ENCODE measurements at places on chromosomes 2 and 18.
A peak's percentile ranks its signal among the peaks of the same experiment; 100 is the strongest.

DNA sequence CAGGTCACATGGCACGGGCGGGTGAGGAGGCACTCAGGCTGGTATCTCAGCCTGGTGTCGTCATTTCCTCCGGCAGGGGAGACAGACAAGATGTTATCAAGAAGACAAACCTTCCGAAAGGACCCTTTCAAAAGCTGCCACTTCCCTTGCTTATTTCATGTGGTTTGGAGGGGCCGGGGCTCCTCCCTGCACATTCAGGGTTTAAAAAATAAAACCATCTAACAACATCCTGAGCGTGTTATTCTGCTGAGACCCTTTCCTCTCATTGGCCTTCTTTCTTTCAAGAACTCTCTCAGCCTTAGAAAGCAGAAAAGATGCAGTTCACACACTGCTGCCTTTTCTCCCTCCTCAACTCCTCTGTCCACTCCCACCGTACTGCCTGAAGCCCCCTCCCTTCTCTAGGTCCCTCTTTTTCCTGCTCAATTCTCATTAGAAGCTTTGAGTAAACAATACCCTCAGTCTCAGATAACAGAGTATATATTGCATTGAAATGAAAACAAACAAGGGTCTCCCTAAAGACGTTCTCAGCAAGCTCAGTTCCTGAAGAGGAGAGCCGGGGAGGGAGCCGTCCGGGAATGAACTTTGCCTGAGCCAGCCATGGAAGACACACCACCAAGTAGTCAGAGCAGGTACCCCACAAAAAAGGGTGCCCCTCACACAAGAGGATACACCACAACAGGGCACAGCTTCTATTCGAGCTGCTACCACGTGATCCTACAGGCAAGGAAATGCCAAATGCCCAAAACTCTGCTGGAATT is 9.7 kb downstream of the SMAD7 start:
- DNase-seq = no peak

- no peak for DNase-seq
Measured at GRCh38 chr2:177782613-177783012, 290.0 kb downstream of the PDE11A start.

GRCh38 chr18:35227254-35227653 is 13.6 kb upstream of the ZNF397 start:
- no peak for DNase-seq

DNA sequence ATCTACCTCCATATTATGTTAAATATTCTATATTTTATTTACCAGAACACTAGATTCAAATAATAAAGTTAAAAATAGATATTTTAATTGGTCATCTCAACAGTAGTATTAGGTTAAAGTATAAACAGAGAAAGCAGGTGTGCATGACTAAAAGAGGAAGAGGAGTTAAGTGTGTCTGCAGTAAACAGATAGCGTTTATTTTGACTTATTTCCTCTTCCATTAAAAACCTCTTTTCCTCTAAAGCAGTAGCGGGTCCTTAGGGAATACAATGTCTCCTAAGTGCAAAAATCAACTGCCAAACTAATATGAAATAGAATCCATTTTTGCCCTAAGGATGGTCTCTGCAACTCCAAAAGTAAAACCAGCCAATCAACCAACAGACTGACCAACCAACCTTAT is 27.7 kb downstream of the EIF2AK3 start:
- DNase-seq = no peak

DNA sequence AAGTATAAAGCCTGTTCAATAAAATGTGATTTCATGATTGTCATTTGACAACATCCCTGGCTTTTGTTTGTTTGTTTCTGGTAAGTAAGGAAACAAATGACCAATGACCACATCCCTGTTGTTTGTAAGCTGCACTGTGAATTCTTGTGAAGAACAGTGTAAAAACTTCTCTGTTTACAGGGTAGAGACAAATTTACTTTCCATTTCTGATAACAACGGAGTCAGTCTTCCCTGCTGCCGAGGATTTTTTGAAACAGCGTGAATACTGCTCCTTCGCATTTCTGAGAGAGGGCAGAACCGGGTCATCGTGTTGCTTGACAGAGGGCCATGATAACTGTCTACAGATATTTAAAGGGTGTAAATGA is 38.4 kb upstream of the CTAGE1 start:
- DNase-seq = no peak

- DNase-seq = no peak
Measured at GRCh38 chr18:10515456-10515855, 10.4 kb upstream of the NAPG start.

- DNase-seq = no peak
Measured at GRCh38 chr2:16655445-16655837, 10.2 kb downstream of the CYRIA start.

DNA sequence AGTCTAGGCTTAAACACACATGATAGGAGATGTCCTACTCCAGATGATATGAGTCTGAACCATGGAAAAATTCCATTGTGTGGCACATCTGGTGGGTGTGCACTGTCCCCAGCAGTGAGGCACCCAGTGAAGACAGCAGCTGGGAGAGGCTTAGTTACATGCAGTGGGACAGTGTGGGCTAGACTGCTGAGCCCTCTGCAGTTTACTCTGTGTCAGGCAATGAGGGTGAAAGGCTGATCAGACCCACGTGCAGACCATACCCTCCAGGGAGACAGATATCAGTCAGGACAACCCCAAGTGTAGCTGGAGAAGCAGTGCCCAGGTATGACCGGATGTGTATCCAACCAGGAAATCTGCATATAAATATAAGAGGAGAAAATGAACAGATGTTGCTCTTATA is 13.4 kb downstream of the IL37 start:
- no peak for DNase-seq

DNA sequence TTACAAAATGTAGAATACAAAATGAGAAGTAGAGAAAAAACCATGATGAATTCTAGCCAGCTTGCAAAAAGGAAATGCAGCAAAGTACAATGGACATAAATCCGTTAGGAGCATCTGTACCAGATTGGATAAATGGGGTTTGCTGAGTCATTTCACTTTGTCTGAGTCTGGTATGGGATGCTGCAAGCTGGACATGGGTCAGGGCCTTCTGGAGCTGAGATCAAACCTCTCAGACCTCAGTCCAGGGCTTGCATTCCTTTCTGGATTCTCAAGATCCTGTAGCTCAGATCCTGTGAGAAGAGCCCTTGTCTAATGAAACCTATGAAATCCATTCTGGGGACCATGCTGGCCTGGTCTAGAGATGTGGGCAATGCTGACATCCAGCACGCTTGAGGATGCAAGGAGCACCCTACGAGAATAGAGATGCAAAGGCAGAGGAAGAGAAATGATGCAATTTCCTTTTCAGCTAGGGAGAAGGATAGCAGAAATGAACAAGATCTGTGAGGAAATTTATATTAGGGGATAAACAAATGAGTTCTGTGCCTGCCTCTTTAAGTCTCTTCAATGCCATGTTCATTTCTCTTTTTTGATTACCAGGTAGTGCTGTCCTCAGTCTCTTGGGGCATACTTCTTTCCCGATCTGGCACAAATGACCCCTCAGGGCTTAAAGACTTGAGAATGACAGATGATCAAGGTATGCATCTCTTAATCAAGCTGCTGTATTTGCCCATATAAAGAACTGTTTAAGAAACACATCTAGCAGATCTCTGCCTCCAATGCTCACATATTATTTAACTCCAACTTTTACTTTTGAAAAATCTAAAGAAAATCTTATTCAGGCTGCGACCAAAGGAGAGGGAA is 230.4 kb downstream of the MEIS1 start:
- no peak for DNase-seq

- DNase-seq = no peak
Measured at GRCh38 chr2:75592030-75592429, 31.3 kb upstream of the EVA1A start.

- DNase-seq = no peak
Measured at GRCh38 chr2:20391951-20392699, 41.5 kb upstream of the PUM2 start.

GRCh38 chr2:109386004-109386695 is 227.6 kb downstream of the SEPTIN10 start:
- peak; percentile 33 for DNase-seq

DNA sequence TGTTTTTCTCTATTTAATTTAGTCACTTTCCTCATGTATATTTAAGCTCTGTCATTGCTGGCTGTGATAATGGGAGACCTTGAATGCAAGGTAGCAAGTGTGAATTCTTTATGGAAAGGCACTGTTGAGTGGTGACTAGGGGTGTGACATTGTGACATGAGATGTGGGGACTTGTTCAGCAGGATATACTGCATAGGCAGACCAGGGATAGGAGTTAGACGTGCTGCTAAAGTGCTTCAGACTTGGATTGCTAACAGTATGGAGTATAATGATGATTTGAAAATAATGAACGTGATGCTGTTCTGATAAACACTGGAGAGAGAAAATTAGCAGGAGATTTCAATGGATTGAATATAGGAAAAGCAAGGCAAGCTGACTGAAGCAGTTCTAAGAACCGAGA is 135.1 kb downstream of the NCOA1 start:
- DNase-seq = peak; percentile 20

- no peak for DNase-seq
Measured at GRCh38 chr2:205768815-205769494, 86.7 kb downstream of the NRP2 start.

DNA sequence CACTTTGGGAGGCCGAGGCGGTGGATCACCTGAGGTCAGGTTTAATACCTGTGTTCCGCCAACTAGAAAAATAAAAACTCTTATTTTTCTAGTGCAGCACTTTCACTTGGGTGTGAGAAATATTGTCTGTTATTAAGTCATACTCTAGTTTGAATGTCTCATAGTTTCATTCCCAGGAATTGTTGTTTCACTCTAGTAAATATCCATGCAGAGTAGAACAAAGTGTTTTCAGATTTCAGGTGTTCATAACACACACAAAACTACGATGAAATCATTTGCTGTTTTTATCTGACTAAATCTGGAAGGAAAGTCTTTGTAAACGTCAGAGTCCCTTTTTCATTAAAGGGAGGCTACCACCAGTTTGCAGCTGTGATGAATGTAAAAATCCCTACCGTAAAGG is 4.0 kb downstream of the FAM117B start:
- no peak for DNase-seq

DNA sequence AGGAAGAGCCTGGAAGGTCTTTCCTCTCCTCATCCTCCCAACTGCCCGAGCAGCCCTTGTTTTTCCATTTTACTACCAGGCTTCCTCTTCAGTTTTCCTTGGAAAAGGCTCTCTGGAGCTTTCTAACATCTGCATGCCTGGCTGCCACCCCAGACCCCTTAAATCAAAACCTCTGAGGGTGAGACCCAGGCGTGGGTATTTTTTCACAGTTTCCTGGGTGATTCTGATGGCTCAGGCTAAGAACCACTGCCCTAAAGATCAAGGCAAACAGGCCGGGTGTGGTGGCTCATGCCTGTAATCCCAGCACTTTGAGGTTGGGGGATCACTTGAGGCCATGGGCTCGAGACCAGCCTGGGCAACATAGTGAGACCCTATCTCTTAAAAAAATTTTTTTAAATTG is 35.4 kb downstream of the EMILIN2 start:
- DNase-seq = no peak

GRCh38 chr2:211329882-211330281 is 773.5 kb downstream of the CPS1 start:
- DNase-seq = no peak

- DNase-seq = no peak
Measured at GRCh38 chr2:143426296-143426695, 297.1 kb downstream of the ARHGAP15 start.

GRCh38 chr18:923144-923866 is 18.6 kb downstream of the ADCYAP1 start:
- peak; percentile 95 for DNase-seq

DNA sequence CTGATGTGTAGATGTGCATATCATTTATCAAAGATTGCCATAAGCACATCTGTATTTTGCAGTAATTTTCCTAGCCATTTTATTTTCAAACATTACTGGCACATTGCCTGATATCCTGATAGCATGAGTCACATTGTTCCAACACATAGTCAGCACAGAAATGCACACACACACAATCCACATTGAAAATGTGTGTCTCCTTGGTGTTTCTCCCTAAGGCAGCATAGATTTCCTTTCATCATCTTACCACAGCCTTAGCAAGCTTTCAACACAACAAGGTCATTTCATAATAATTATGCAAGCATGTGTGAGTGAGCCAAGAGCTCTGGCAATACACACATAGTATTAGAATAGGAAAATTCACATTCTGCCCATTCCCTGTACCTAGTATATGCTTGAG is 245.4 kb upstream of the MEIS1 start:
- DNase-seq = no peak

DNA sequence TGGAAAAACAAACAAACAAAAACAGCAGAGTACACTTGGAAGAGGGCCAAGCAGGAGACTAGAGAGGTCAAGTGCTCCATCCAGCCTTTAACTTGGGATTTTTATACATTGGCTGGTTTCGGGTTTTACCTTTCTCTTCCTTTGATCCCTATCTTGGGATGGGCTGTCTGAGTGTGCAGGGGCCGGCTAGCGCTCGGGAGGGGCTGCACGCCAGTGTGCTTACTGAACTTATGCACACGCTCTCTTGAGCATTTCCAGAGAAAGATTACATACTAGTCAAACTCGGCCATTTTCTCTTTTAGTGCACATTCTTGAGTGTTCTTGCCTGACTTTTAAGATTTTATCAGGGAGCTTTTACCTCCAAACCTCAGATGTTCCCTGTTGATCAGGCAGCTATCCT is 707.8 kb downstream of the DSC3 start:
- no peak for DNase-seq

- DNase-seq = no peak
Measured at GRCh38 chr2:151729415-151729811, 4.9 kb downstream of the NEB start.

DNA sequence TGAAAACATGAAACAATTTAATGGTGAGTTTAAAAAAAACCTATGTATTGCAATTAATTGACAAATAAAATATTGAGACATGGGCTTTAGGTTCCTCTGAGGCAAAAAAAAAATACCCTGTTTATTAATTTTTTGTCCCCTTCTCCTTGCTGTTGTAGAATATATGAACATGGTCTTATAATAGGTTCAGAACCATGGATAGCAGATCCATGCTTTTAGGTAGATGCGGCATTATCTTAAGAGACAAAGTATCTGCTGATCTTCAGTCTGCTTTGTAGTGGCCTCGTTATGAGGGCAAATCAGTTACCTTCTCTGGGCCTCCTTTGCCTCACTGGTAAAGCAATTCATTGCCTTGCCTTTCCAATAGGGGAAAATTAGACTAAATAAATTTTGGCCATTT is 850.7 kb downstream of the NRXN1 start:
- DNase-seq = no peak

DNA sequence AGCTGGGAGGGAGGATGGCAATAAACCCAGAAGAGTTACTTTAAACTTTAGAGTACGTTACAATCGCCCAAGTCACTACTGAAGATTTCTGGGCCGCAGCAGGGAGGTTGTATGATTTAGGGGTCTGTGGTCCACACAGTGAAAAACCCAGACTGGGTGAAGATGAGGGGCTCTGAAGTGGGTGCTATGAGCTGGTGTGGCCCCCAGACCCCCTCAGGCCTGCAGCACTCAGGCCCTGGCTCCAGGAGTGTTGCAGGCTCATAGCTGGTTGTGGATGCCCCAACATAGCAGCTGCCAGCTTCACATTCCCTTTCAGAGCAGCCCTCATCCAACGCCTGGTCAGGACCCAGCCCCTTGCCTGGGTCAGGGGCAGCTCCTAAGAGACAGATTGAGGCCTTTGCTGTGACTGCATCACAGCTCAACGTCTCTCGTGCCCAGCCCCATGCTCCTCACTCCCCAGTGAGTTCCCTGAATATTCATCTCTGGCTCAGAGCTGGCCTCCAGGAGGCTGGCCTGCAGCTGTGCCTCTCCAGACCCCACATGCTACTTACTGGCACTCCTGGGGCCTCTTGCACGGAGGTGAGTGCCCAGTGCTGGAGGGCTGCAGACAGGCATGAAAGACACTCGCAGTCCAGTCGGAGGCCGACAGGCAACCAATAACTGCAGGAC is 94.5 kb upstream of the MYCN start:
- no peak for DNase-seq

- no peak for DNase-seq
Measured at GRCh38 chr2:151983221-151983620, 115.6 kb downstream of the CACNB4 start.

All from NCI-H146 (cell line).